ENCODE measurements at places on chromosomes 16 and 17.

GRCh38 chr16:75323933-75324332 is 72.5 kb upstream of the BCAR1 start:
- H3K4me1 ChIP-seq = peaks cover 14% of the 10 kb centered on the region
- H3K27ac ChIP-seq = no peak overlapping the region
- H3K4me3 ChIP-seq = no peak overlapping the region
- no peak for DNase-seq

- H3K36me3 ChIP-seq = no peaks in the 10 kb centered on the region
- H3K4me3 ChIP-seq = no peak overlapping the region
- DNase-seq = no peak
- no peaks in the 10 kb centered on the region for H3K27me3 ChIP-seq
- no peaks in the 10 kb centered on the region for H3K4me1 ChIP-seq
Observed at GRCh38 chr16:75695708-75696107, 5.6 kb downstream of the DUXB start.

DNA sequence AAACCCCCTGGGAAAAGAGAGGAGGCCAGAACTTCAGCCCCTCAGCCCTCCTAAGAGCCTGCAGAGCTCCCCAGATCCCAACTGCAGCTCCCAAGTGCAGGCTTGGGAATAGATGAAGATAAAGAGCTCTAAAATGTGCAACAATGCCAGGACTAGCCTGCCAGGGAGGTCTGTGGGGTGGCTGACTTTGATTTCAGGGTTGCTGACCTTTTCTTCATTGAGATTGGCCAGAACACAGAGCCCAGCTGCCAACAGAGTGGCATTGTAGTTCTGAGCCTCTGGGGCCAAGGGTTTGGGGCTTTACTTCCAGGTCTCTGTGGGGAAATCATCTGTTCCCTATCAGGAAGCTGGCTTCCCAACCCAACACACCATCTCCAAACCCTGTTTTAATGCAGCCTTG is 120.6 kb downstream of the COPRS start:
- no peaks in the 10 kb centered on the region for H3K36me3 ChIP-seq
- H3K27ac ChIP-seq = no peak overlapping the region
- DNase-seq = no peak
- H3K27me3 ChIP-seq = no peaks in the 10 kb centered on the region
- peaks cover 24% of the 10 kb centered on the region for H3K4me1 ChIP-seq

DNA sequence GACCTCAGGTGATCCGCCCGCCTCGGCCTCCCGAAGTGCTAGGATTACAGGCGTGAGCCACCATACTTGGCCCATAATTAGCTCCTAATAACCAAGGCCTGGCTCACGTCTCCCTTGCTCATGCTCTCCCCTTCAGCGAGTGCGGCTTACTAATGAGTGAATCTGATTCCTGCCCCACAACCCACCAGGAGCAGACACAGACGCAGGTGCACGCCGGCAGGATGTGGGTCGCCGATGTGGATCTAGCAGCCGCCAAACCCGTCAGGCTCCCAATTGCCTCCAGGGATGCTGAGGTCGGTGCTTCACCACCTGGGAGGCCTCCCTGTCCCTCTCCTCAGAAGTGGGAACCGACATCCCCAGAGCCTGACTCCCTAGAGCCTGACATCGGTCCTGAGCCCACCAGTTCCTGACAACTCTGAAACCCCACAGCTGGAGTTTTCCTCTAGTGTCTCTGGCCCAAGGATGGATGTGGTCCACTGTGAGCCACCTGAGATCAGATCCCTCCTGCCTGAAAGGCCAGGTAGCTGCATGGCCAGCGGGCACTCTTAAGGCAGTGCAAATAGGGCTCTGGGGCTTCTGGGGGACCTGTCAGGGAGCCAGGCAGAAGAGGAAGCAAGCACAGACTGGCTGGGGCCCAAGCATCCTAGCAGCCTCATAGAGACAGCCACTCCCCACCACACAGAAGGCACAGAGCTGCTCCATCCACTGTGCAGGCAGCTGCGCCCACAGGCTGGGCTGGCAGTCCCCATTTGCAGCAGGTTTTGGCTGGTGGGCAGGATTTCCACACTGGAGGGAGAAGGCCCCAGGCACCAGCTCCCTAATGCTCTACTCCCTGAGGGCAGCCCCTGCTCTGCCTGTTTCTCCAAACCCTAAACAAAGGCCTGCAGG is 10.8 kb downstream of the EXOC7 start:
- no peaks in the 10 kb centered on the region for H3K36me3 ChIP-seq
- no peak overlapping the region for H3K27ac ChIP-seq
- H3K4me1 ChIP-seq = no peaks in the 10 kb centered on the region
- no peaks in the 10 kb centered on the region for H3K27me3 ChIP-seq

DNA sequence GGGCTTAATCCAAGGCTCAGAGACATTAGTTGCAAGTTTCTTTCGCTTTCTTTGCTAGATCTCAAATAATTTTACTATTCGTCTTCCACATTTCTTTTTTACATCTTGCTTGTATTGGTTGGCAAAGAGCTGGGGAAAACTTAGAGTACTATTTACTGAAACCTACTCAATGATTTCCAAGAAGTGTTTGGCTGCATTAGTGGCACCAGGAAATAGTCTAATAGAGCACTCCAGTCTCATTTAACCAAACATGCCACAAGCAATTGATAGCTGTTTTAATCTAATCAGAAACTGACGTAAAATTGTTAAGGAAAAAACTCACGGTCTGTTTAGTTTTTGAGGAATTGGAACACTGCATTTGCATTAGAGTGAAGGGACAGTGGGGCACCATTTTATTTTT is 29.0 kb downstream of the NUP93 start:
- no peak overlapping the region for H3K4me3 ChIP-seq
- no peak for DNase-seq
- H3K27ac ChIP-seq = no peak overlapping the region

DNA sequence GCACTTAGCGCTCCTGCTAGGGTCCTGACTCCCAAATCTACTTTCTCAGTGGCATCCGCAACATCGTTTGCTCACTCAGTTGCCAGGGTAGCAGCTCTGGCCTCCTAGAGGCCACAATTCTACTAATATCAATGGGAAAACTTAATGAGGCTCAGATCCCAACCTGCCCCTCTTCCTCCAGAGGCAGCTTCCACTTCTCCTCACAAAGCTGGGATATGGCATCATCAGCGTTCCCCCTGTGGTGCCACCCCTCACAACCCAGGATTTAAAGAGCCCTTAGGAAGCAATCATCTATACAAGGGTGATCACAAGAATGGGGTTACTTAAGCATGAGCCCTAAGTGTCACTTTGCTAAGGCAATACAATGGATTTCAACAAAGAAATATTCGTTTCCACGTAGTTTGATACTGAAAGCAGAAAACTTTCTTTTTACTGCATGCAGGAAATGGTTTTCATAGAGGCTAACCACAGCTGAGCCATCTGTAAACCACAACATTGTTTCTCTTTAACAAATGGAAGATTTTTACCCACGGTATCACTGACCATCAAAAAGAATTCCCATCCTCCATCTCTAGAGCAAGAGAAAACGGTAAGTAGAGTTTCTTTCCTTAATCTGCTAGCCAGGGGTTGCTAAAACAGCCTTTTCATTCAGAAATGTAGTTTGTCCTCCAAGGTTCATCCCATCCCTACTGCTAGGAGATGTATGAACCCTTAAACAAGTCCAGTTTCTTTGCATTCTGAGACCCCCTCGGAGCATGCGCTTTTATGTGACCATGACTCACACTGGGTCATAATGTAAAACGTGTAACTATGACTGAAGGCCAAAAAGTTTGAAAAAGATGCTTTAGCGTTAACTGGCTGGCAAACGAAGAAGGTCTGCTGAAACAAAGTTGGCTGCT is 68.3 kb upstream of the BCAR1 start:
- DNase-seq = no peak
- no peaks in the 10 kb centered on the region for H3K36me3 ChIP-seq
- peaks cover 21% of the 10 kb centered on the region for H3K4me1 ChIP-seq
- peak overlapping the region; percentile 29 for H3K27ac ChIP-seq
- H3K4me3 ChIP-seq = no peak overlapping the region

- no peak overlapping the region for H3K4me3 ChIP-seq
- H3K4me1 ChIP-seq = peaks cover 11% of the 10 kb centered on the region
- no peaks in the 10 kb centered on the region for H3K27me3 ChIP-seq
- no peak for DNase-seq
- no peaks in the 10 kb centered on the region for H3K36me3 ChIP-seq
Observed at GRCh38 chr17:28113269-28113668, 70.8 kb downstream of the NLK start.

DNA sequence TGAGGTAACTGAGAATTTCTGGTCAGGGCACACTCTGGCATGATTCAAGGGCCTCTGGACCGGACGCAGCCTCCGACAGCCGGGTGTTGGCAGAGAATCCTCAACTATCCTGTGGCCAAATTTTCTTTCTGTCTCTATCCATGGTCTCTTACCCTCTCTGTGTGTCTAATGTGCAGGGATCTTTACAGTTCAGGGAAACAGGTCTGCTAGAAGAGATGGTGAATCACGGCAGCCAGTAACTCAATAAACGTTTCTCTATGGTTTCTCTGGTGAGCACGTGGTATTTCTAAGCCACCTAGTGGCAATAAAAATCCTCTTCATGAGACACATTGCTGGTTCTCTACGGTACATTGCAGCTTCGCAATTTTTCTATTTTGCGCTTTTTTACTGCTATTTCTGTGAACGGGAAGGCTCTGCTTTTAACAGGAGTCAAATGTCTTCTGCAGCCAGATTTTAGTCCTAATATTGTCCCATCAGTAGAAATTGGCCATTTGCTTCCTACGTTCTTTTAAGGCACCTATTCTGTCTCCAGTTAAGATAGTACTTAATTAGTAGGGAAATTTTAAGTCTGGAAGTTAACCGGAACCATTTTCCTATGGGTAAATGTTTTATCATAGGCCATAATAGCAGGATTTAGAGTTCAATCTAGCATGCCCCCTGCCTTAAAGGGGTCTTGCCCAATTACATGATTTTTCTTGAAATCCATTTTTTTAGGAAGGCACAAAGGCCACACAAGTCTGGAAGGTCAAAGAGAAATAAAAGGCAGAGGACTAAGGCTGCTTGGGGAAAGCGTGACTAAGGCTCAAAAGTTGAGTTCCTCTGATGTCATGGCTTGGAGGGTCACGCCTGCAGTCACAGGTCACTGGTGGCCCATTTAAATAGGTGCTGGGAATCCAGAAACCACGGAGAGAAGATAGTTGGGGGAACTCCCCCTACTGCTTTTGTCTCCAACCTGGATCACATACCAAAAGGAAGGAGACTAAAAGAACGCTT is 31.5 kb downstream of the QPRT start:
- no peaks in the 10 kb centered on the region for H3K36me3 ChIP-seq
- no peak overlapping the region for H3K27ac ChIP-seq
- no peaks in the 10 kb centered on the region for H3K27me3 ChIP-seq
- no peaks in the 10 kb centered on the region for H3K4me1 ChIP-seq
- H3K4me3 ChIP-seq = no peak overlapping the region

DNA sequence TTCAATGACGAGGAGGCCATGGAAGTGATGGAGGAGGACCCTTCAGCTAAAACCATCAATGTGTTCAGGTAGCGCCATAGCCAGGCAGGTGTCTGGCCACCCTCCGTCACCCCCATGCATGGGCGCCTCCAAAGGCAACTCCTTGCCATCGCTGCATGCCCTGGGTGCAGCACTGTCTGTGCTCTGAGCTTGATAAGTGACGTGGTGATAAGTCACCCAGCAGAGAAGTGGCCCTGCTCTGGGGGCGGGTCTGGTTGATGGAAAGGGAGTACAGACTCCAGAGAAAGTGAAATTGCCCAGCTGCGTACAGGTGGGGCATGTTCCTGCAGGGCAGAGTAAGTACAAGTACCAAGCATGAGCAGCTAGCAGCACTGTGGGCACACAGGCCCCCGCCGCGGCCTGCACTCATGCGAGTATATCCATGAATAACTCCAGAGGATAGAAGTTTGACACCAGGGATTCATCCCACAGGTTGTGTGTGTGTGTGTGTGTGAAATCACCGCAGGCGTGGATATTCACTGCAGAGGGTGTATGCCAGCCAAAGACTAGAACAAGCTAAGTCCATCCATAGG is 13.1 kb downstream of the DNAI2 start:
- no peak overlapping the region for H3K27ac ChIP-seq
- H3K4me1 ChIP-seq = no peaks in the 10 kb centered on the region
- no peak overlapping the region for H3K4me3 ChIP-seq
- no peak for DNase-seq
- H3K36me3 ChIP-seq = no peaks in the 10 kb centered on the region
- no peaks in the 10 kb centered on the region for H3K27me3 ChIP-seq

DNA sequence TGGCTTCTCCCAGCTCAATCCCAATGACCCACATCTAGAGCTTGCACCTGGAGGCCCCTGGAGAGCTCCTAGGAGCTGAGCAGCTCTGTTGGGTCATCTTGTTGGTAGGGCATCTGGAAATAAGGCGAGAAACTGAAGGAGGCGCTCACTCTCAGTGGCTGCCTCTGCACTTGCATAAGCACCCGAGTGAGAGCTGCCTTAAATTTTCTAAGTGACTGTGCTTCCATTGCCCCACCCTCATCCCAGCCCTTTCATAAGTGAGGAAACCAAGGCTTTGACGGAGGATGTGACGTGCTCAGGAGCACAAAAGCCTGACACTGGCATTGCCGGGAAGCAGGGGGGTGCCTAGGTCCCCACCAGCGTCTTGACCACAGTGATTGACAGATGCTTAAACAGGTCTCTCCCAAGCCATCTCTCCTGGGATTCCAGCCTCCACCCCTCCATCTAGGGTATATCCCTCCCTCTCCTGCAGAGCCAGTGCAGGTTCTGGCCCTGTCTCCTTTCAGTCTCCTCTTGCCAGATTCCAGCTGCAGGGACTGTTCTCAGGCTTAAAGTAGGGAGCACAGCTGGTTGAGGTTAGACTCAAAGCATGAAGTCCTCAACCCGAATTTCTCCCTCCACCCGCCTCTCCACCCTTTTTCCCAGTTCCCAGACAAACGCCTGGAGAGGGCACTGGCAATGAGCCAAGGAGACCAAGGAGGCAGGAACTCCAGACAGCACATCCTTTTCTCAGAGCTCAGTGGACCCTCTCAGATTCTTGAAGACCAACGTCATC is 113.7 kb downstream of the IRX5 start:
- no peak overlapping the region for H3K27ac ChIP-seq
- H3K4me3 ChIP-seq = no peak overlapping the region
- H3K36me3 ChIP-seq = no peaks in the 10 kb centered on the region
- H3K27me3 ChIP-seq = no peaks in the 10 kb centered on the region
- H3K4me1 ChIP-seq = no peaks in the 10 kb centered on the region
- DNase-seq = no peak

DNA sequence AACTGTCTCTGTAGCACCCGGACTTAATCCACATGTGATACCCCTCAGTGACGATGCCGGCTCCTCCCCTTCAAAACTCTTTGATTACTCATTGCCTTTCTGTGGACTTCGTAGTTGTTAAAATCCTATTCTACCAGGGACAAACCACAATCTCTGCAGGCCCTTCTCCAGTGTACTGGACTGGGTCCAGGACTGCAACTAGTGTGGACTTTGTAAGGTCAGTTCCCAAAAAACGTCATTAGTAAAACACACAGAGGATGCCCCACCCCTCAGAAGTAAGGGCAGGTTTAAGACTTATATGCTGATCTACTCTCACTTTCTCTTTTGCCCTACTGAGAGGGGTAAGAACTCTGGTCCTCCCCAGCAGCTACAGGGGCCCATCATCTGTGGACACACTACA is 10.5 kb upstream of the NUDT7 start:
- no peak for DNase-seq
- no peaks in the 10 kb centered on the region for H3K4me1 ChIP-seq
- H3K4me3 ChIP-seq = no peak overlapping the region
- H3K27ac ChIP-seq = no peak overlapping the region
- no peaks in the 10 kb centered on the region for H3K27me3 ChIP-seq
- H3K36me3 ChIP-seq = no peaks in the 10 kb centered on the region

Measured in tibial nerve (tissue), 4 donors.